ENCODE measurements at places on chromosomes 7 and 10.

DNA sequence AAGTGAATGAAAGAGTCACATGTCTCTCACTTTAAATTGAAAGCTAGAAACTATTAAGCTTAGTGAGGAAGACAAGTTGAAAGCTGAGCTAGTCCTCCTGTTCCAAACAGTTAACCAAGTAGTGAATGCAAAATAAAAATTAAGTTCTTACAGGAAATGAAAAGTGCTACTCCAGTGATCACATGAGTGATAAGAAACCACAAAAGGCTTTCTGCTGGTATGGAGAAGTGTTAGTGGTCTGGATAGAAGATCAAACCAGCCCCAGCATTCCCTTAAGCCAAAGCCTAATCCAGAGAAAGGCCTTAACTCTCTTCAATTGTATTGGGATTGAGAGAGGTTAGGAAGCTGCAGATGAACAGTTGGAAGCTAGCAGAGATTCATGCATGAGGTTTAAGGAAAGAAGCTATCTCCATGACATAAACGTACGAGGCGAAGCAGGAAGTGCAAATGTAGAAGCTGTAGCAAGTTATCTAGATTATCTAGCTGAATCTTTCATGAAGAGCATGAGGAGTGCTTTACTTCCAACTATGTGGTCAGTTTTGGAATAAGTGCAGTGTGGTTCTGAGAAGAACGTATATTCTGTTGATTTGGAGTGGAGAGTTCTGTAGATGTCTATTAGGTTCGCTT, 261.6 kb downstream of the MDFIC start:
- no peak for DNase-seq

DNA sequence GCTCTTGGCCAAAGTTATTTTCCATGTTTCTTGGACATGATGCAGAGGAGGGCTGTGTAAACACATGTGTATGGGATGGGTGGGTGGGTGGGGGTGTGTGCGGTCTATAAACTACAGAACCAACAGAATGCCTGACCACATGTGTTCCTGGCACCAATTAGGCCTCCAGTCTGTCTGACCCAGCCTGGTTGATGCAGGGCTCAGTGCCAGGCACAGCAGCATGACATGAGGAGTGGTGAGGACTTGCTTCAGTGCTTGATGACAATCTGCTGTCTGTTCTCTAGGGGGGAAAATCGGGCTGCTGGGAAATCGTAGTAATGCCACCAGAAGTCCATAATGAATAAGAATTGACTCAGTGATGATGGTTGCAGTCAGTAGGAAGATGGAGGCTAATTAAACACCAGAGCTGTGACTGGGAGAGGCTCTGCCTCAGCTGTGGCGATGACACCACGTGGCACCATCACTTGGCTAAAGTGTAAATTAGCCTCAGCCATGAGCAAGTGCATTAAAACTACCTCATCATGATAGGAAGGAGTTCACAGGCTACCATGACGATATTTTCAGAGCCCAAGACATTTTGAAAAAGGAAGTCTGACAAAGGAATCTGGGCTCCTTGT, 260.1 kb upstream of the PODXL start:
- DNase-seq = no peak

- no peak for DNase-seq
These were observed 21.8 kb downstream of the UPP1 start for GRCh38 chr7:48110868-48111267.

DNA sequence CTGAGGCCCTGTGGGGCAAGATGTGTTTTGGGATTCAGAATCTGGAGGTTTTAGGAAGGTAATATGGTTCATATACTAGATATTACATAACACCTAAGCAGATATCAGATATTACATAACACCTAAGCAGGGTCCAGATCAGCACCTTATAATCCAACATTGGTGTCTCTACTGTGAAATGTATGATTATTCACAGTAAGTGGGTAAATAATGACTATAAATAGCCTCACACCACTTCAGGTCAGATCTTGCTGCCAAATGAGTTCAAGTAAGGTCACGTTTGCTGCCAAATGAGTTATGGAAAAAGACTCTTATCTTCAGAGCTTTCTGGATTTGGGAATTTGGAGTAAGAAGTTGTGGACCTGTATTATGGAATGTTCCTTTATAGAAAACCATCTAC, 14.6 kb downstream of the ADRB1 start:
- no peak for DNase-seq

GRCh38 chr10:124993736-124994451, 52.0 kb downstream of the ZRANB1 start:
- DNase-seq = no peak

DNA sequence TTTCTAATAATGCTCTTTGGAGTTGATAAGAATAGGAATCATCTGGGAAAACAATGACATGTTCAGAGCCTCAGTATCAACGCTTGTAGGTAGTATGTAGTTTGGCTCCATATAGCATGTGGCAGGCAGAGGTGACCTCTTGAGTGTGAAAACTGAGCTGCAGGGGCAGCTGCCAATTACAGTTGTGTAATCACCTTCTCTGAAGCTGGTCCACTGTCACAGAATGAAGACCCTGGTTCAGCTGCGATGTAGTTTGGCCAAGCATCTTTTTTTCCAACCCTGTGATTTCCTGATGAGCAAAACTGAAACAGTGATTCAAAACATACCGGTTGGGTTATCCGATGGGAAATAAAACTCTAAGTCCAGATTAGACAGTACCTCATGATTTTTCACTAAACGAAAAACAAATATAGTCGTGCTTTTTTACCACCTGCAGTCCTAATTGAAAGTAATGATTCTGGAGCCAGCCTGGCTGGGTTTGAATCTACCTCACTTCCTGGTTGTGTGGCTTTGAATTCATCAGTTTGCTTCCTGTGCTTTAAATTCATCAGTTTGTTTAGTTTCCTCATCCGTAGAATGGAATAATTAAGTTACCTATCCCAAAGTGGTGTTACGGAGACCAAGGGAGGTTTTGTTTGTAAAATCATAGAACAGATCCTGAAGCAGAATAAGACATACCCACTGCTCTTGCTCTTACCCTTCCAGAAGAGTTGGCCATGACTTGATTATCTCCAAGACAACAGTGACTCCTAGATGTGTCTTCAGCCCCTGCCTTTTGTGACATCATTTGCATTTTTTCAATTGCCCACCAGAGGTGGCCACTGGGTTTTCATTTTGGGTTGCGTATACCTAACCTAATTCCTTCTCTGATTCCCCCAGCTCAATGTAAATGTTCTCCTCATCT, 87.4 kb downstream of the CELF2 start:
- DNase-seq = no peak

DNA sequence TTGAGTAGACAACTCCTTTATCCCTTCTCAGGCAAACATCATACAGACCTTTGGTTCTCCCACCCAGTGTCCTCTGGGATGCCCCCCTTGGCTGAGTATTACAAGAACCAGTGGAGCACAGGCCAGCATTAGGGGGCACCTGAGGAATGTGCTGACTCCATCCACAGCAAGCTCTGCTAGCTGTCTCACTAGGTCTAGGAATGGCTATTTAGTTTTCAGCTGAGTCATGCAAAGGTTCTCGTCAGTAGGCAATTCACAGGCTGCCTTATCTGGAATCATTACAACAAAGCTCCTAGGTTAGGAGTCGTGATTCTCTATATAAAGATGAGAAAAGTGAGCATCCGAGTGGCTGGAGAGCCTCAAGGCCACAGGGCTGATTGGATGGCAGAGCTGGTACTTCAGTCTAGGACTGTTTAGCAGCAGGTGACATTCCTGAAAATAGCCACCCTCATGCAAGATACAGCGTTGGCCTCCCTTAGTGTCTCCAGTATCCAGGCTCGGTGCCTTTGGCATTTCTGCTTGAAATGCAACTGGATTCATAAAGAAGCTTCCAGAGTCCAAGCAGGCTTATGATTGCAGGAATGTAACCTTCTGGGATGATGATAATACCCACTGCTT, 75.8 kb downstream of the CDCA7L start:
- DNase-seq = no peak

GRCh38 chr10:24324651-24325050, 115.7 kb downstream of the KIAA1217 start:
- DNase-seq = no peak

DNA sequence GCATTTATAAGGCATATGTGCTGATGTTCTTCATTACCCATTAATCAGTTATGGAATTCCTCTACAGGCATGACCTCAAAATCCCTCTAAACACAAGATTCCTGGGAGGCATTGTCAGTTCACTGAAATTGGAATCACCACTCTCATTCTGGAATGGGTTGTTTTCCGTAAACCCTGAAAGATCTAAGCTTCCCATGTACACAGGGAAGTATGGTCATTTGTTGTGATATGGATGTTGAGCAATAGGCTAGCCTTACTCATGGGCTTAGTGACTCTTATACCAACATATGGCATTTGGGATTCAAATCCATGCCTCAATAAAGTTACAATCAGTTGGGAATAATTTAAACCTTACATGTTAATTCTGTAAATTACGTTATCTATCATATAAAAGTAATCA, 258.0 kb downstream of the XPNPEP1 start:
- no peak for DNase-seq

- no peak for DNase-seq
These were observed 515 bp downstream of the RALA start for GRCh38 chr7:39623732-39624441.

DNA sequence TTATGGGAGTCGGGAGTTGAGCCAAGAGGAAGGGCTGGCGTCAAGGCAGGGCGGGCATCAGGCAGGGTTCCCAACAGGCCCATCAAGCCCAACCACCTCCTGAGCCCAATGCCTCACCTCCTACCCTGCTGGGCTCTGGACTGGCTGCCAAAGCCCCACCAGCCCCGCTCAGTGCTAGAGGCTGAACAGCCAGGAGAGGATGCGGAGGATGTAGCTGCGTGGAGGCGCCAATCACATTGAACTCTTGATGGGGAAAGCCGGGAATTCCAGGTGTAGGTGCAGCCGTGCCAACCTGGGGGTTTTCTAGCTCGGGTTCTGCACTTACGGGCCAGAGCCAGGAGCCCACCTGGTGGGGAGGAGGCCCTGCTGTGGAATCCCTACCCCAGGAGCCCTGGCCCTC, 12.9 kb downstream of the ATP5MF start:
- no peak for DNase-seq

- DNase-seq = no peak
These were observed 57.6 kb upstream of the PIK3CG start for GRCh38 chr7:106807474-106807873.

DNA sequence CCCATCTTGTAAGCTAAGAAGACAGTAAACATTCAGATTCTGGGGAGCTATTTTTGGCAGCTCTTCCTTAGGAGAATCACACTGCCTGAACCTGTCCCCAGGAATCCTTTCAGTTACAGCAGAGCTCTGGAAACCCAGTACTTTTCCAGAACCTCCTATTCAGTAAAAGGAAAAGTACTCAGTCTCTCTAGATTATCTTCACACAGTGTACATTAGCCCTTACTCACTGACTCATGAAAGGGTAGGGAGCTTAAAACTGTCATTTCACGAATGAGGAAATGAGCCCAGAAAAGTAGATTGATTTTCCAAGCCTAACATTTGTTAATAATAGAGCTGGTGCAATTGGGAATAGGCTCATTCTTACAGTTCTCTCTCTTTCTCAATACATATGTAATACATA, 3.9 kb upstream of the CNNM1 start:
- no peak for DNase-seq

DNA sequence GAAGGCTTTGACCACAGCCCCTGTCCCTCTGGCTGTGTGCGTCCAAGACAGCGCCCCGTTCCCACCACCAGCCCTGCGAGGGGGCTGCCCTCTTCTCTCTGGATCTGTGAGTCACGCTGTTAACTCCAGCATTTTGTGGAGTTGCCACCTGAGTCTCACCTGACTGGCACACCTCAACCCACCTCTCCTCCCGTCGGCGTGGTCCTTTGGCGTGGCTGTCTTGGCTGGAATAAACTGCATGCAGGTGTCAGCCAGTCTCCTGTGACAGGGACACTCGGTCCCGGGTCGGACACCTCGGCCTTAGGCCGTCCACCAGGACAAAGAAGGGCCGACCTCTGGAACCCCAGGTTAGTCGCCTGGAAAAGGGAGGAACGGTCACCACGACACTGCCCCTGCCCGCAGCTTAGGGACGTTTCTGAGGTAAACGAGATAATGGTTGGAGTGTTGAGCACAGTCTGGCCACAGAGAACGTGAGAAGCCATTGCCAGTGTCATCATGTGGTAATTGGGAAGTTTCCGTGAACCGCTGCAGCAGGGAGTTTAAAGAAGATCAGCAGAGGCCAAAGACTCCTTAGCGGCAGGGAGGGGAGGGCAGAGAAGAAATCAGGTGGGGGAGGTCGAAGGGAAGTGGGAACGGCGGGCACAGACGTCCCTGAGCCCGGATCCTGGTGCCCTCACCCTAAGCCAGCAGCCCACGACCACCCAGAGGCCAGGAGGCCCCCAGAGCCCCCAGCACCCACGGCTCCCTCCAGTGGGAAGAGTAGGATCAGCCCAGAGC, 73.6 kb upstream of the FAM20C start:
- DNase-seq = no peak
